ENCODE measurements at places on chromosomes 2 and 18. TPM values are rescaled to one million over a fixed set of nuclear protein-coding genes. Genes with fewer than 3 reads are reported as not detected.

The GALNT14 gene
- 1.7 TPM for total RNA-seq

The CPO gene
- total RNA-seq = not detected

The TMSB10 gene
- 2,211 TPM for total RNA-seq

The LRRC30 gene
- not detected for total RNA-seq

The STK17B gene
- total RNA-seq = 24.3 TPM

The DLX1 gene
- total RNA-seq = not detected

The FLACC1 gene
- total RNA-seq = 0.74 TPM

DNA sequence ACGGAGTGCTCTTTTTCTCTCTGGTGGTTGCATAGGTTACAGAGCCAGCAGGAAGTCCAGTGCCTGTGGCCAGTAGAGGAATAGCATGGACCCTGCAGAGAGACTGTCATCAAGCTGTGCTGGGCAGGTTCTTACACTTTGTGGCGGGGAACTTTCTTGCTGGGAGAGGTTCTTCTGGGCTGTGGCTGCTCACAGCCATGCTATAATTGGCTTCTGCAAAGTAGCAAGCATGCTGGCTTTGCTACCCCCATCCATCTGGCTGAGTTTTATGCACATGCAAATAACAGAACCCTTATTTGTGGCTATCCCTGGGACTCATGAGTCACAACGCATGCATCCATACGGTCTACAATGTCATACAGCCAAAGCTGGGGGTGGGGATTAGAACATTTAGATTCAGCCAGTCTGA, 68.9 kb downstream of the PLCL1 start:
- no peak for DNase-seq

DNA sequence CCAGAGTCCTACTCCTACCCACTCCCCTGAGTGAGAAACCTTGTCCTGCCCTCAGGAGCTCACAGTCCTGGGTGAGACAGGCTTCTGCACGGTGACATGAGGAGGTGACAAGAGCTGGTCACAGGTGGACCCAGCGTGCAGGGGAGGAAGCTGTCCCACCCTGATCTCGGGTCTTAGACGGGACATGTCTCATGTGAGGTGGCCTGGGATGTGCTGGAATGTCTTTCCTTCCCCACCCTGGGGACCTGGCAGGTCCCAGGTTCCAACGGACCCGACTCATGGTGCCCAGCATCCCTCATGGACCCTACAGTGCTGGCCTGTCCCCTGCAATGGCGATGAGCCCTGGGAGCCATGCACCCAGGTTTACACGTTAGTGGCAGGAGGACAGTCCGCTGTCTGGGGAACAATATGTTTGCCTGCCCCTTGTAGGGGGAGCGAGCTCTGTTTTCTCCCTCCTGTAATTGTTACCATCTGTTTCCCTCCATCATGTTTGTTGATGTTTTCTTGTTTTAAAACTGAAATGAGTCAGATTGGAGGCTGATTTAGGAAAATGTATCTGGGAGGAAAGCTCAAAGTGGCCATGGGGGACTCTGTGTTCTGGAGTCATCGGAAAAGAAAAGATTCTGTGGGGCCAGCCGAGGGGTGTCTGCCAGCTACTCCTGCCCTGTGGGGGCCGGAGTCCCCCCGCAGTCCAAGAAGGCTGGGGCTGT, 238.1 kb downstream of the KLHL29 start:
- no peak for DNase-seq

DNA sequence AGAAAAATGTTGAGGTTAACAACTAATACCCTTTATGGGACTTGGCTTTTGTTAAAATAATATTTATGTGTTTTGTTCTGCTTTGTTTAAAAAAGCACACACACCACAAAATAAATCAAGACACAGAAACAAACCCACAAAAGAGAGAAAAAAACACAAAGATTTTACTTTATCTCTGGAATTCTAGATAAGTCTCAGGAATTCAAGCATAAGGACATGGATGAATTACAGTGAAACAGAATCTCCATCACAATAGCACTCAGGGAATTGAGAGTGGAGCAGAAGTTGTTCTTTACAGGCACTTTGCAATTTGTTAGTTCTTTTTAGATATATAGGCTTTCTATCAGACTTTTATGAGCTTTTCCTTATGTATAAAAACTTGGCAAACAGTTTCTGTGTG, 360.9 kb upstream of the ZC3H15 start:
- DNase-seq = no peak

- no peak for DNase-seq
Observed at GRCh38 chr2:39665811-39666490, at the start of gene TMEM178A. Gene TMEM178A (plus strand): TSS chr2:39665917. CDS start chr2:39665975, 58 bp downstream.

DNA sequence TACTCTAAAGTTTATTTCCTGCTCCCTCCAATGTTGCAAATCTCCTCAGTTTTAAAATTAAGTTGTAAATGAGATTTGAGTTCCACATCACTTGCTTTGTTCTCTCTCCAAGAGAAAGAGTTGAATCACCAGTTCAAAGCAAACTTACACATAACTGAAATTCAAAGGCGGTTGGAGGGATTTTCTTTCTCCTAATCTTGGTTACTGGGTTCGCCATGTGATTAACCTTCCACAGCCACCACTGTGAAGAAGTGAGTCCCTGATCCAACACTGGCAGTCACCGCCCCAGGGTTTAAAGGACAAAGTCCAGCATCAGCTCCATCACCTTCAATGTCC, 247.1 kb downstream of the MYCN start:
- DNase-seq = no peak

DNA sequence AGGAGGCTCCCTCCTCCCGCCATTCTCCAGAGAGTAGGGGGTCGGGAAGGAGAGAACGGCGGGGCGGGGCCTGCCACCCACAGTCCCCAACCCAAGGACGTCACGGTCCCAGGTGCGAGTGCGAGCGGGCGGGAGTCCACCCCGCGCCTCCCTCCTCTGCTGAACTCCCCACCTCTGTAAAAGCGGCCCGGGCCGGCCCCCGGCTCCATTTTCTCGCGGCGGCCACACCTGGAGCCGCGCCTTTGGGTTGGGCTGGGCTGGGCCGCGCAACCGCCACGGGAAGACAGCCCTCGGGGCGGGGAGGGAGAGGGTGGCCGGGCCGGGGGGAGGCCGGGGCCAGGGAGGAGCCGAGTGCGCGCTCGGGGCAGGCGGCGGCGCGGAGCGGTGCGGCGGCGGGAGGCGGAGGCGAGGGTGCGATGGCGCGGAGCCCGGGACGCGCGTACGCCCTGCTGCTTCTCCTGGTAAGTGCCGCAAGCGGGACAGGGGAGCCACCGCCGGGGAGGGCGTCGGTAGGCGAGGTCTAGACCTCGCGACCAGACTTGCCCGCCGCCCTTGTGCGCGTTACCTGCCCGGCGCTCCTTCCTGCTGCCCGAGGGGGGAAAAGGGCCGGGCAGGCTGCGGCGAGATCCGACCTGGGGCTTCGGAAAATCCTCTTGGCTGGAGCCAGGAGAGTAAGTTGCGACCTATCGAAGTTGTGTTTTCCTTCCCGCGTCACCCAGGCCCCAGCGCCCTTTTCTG, at the start of gene DSG2:
Gene DSG2 (plus strand): TSS at position 342 of the 738 bp plus-strand sequence. CDS start 75 bp downstream, at position 417.
- no peak for DNase-seq

DNA sequence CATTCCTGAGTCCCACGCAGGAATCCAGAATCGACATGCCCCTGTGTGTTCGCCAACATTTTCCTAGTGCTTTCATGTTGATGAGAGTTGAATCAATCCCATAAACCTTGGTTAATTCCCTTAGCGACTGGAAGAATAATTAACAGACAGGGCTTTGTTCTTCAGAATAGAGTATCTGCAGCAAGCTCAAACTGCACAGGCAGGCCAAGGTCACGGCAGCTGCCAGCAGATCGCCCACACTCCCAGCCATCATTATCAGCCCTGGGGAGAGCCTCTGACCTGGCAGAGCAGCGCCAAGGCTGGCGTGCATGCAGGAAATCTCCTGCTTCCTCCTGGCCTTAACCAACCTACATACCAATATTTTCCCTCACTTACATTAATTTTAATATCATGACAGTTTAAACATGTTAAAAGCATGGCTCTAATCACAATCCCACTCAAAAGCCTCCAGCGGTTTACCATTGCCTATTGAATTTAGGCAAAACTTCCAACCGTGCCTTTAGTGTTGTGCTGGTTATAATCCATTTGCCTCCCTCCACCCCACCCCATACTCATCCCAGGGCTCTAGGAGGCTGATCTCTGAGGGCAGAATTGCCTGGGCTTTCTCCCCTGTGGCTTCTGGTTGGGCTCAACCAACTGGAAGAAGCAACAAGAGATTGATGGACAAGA, 46.8 kb upstream of the NCK2 start:
- DNase-seq = peak; percentile 47

DNA sequence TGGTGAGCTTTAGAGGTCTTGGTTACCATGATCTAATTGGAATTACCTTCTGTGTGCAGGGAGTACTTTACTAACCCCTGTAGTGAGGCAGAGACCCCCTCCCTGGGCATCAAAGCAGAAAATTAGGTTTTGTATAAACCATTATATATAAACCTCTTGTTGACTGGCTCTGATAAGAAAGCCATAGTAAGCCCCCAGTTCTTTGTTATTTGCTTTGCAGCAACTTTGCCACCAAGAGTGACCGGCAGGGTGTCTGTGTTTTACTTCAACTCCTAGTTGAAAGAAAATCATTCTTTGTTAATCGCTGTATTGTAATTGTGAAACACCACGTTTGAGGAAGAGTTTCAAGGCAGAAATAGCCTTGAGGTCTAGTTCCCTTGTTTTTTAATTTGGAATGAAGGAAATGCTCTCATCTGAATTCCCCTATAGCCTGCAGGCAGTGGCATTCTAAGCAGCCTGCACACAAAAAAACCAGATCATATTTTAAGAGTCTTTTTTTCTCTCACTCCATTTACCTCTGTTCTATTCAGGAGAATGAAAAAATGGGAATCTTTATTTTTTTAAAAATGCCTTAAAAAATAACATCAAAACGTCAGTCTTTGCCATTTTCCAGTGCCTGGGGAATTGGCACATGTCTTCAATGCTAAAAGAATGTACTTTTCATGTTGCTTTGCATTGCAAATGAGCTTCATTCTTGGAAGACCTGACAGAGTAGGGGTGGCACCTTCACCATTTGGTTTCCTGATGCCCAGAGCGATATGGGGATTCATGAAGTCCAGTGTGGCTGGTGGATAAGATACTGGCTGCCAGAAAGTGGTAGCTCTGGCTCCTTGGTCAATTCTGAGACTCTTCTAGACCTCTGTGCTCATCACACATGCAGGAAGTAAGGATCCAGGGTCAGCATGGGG, 338.1 kb downstream of the SLC4A3 start:
- DNase-seq = no peak

GRCh38 chr18:7023581-7023980, 94.0 kb downstream of the LAMA1 start:
- no peak for DNase-seq

DNA sequence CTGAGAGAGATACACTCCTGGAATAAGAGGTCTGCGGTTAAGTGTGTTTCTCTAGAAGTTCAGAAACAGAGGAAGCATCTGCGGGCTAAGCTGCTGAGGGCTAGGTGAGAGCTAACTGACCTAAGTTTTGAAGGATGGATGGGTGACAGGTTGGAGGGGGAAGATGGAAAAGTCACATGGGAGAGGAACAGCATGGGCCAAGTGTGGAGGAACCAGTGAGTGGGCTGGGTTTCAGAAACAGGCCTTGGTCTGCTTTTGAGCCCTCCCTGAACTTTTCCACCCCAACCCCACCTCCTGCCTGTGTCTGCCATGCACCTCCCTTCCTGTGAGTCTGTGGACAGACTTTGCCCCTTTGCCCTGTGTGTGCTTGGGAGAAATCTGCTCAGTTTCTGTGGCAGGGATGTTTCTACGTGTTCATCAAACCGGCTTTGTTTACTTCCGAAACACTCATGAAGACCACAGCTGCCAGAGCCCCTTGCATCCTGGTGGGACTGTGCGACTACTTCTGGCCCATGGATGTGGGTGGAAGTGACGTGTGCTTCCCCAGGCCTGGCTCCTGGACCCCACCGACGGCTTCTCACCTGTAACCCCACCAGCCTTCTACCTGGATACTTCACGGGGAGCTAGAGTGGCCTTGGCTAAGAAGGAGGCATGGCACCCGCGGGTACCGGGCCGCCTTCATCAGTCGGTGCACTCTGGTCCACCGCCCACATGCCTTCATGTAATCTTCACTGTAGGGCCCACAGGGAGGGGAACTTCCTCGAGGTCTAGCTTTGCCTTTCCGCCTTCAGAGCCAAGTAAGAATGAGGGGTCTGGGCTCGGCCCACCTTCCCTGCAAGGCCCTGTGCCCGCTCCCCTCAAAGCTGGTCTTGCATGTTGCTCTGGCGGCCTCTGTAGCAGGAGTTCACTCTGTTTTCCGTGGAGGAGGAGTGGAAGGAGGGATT, 1.4 kb upstream of the HPCAL1 start:
- no peak for DNase-seq

- DNase-seq = no peak
Observed at GRCh38 chr2:127125821-127126220, 18.9 kb upstream of the BIN1 start.

DNA sequence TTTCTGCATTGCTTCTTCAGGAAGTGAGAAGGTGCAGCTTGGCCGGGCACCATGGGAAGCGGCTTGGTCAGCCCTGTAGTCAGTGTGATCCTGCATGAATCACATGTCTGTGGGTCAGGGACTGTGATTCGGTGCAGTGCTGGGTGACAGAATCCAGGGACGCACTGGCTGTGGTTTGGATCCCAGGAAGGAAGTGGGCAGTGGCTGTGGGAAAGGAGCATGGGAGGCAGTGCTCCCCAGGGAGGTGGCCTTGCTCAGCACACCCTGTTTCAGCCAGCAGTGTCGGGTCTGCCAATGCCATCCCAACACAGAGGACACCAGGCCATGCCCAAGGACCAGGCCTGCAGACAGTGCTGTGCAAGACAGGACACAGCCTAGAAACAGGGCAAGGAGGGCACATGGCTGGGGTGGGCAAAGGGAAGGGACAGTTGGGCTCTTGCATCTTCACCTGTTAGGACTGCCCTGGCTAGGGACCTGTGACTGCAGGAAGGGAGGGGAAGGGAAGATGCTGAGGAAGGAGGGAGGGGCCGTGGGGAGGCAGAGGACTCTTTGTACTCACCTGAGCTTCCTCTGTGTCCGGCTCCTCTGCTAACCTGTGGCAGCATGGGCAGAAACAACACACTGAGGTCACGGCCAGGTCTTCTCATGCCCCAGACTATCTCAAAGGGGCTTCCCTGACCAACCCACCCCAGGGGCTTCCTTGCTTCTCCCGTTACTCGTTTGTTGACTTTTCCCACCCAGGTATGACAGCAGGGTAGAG, 37.2 kb upstream of the DNMT3A start:
- DNase-seq = peak; percentile 64

GRCh38 chr2:203451689-203452088, 83.4 kb downstream of the RAPH1 start:
- DNase-seq = no peak

DNA sequence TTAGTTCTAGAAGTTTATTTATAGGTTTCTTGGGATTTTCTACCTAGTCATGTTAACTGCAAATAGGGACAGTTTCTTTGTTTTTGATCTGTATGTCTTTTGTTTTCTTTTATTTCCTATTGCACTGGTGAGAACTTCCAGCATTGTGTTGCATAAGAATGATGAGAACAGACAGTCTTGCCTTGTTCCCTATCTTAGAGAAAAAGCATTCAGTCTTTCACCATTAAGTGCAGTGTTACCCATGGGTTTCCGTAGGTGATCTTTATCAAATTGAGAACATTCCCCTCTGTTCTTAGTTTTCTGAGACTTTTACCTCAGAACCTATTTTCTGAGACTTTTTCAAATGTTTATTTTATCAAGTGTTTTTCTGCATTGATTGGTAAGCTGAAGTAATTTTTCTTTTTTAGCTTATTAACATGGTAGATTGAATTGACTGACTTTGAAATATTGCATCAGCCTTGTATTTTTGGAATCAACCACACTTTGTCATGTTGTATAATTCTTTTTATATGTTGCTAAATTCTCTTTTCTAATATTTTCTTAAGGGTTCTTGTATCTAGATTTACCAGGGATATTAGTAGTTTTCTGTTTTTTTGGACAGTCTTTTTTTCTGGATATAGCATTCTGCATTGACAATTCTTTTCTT, 17.2 kb downstream of the MFSD6 start:
- no peak for DNase-seq

Measured in vagina (tissue), 2 donors.